ENCODE measurements at places on chromosomes 5 and 9.

DNA sequence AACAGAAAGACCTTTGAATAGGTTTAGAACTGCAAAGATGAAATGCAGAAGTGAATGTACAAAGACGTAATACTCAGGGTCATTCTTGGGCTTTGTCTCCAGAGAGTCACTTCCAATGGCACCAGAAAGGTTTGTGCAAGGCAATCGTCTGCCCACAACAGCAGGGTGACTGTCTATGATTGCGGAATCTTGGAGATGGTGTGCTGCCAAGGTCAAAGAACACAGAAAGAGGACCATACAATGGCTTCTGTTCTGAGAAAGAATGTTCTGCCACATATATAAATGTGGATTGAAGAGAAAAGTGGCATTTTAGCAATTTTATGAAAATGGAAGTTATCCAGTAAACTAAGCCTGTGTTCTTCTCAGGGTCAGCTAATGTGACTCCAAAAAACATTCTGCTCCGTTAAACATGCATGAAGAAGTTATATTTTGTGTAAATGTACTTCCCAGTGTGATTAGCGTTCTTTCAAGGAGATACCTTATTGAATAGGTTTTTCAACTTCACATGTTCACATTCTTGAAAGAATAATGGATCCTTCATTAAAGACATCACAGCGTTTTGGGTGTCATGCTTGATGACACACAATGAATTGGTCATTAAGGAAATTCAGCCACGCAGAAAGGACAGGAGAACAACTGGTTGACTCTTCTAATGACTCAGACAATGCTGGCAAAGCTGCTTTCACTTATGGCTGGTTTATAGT is 73.4 kb upstream of the CDH6 start:
- no peak for DNase-seq

DNA sequence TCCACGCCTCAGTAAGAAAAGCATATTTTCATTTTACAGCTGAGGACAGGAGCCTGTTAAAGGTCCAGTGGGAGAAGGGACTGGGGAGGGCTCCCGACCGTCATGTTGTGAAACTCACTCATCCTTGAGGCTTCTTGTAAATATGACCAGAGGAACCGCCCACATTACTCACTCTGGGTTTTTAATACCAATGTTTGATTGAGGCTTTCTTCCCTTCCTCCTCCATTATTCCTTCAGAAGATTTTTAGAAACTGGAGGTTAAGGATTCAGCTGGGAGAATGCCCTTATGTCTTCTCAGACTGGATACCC is 61.4 kb upstream of the GLRX start:
- DNase-seq = no peak

GRCh38 chr9:130143958-130144366 is 28.2 kb upstream of the NCS1 start:
- DNase-seq = peak; percentile 6

GRCh38 chr5:120473332-120473731 is 9.2 kb downstream of the PRR16 start:
- no peak for DNase-seq

- DNase-seq = no peak
Measured at GRCh38 chr9:134178768-134179551, 14.6 kb upstream of the RNU6ATAC start.
